ENCODE measurements at places on chromosomes 3 and 15. TPM values are rescaled to one million over a fixed set of nuclear protein-coding genes. Genes with fewer than 3 reads are reported as not detected.

The IP6K2 gene
- 53.1 TPM for total RNA-seq

The ACAP2 gene
- total RNA-seq, result 43.4 TPM

The APOD gene
- total RNA-seq, result 3.5 TPM

The TRIM42 gene
- not detected for total RNA-seq

The GP9 gene
- total RNA-seq, result not detected

The PTPN9 gene
- total RNA-seq, result 13.6 TPM

The ATP10A gene
- 0.44 TPM for total RNA-seq

The CADPS gene
- 0.08 TPM for total RNA-seq

The PIERCE2 gene
- not detected for total RNA-seq

The RPL39L gene
- total RNA-seq, result 12.0 TPM

The CCRL2 gene
- 0.24 TPM for total RNA-seq

The UNC13C gene
- 0.04 TPM for total RNA-seq

The PLA2G4D gene
- 1.5 TPM for total RNA-seq

The BFSP2 gene
- total RNA-seq, result not detected

The ALPK3 gene
- 5.5 TPM for total RNA-seq

The CIB2 gene
- total RNA-seq, result 5.6 TPM
